B cell (primary cell): ENCODE measurements at places on chromosomes 13 and 19.

DNA sequence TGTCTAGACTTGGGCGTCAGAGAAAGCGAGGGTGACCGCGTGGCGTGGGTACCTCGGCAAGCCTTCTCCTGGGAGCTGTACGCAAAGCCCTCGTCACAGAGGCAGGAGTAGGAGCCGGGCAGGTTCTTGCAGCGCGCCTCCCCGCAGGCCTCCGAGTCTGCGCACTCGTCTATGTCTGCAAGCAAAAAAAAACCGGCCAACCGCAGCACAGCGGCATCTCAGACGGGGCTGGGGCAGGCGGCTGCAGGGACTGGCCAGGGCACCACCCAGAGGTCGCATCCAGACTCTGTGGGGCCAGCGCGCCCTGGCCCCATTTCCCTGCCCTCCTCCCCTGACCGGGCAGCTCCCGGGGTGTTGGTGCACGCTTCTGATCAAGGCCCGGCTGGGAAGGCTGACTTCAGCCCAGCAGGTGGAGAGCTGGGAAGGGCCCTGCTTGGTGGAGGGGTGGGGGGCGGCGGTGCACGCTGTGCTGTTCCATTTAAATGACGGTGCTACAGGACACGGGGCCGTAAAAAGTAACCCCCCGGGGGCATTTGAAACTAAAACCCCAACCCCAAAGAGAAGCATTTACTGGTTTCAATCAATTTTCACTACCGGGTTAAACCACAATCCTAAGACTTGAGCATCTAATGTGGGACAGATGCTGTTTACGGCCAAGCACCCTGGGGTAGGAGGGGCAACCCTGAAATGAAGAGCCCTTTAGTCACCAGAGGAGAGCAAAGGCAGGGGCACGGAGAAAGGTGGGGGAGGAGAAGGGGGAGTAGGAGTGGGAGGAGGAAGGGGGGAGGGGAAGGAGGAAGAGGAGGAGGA, 28.2 kb downstream of the GAS6 start:
- no peak for DNase-seq

DNA sequence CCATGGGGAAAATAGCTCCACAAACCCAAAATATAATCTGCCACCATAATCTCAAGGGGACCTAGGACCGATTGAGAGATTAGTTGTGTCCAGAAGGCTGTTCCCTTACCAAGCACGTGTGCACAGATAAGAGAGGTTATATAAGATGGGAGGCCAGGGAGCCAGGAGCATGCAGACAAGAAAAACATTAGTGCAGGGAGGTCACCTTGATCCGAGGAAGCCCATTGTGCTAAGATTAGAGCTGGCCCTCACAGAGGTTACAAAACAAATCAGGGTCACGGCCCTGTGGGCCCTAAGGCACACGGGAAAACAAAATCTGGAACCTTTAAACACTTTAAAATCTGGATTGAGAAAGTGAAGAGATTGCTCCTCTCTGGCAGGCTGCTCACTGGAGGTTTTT, 37.7 kb downstream of the RGCC start:
- no peak for DNase-seq

GRCh38 chr13:99199541-99200431, 868 bp upstream of the UBAC2 start:
- no peak for DNase-seq

DNA sequence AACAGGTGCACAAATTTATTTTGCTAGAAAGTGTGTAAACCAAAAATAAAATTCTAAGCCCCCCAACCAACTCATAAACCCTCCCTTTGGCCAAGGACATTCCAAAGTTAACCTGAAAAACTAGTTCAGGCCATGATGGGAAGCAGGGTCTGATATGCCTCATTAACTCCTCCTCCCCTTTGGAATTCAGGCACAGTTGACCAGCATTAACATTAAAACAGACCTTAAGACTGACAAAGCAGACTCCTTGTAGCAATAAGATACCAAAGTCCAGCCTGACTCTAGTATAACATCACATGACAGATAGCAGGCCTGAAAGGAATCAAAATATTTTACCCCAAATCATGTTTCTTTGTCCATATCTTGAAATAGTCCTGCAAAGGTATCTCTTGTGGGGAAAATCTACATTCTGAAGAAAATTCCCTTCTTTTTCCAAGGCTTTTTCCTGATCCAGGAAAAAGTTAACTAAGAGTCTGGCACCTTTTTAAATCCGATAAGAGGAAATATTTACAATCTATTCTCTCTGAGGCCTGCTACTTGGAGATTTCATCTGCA, 19.7 kb downstream of the NEK5 start:
- DNase-seq, result no peak

DNA sequence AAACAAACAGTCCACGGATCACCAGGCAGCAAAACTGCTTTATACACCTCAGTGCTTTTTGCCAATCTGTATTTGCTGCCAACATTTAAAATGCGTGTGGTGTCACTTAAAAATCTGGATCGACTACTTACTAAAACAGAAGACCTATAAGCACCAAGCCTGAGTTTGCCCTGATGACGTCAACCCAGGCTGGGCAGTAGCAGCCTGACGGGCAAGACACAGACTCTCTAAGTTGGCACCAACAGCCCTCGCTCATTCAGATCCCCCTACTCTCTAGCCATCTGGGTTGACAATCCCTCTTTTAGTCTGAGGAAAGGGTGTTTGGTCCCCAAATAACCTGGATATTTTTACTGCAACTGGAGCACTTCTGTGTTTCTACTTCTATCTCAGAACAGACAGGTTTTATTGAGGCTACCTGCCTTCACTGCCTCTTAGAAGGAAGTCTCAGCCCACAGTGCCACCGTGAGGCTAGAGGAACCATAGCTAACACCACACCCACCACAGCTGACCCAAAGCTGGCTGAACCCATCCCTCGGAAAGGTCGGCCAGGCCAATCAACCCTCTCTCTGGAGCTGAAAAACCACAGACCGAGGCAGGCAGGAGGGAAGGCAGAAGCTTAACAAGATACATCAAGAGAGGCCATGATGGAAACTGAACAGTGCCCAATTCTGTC, 6.9 kb downstream of the SUGP2 start:
- no peak for DNase-seq
